ENCODE measurements at places on chromosomes 5 and 9. TPM values are rescaled to one million over a fixed set of nuclear protein-coding genes. Genes with fewer than 3 reads are reported as not detected.

AGGF1 gene
- total RNA-seq: 18.1 TPM

SLC36A2 gene
- total RNA-seq: not detected

CCL27 gene
- total RNA-seq: not detected

DNA sequence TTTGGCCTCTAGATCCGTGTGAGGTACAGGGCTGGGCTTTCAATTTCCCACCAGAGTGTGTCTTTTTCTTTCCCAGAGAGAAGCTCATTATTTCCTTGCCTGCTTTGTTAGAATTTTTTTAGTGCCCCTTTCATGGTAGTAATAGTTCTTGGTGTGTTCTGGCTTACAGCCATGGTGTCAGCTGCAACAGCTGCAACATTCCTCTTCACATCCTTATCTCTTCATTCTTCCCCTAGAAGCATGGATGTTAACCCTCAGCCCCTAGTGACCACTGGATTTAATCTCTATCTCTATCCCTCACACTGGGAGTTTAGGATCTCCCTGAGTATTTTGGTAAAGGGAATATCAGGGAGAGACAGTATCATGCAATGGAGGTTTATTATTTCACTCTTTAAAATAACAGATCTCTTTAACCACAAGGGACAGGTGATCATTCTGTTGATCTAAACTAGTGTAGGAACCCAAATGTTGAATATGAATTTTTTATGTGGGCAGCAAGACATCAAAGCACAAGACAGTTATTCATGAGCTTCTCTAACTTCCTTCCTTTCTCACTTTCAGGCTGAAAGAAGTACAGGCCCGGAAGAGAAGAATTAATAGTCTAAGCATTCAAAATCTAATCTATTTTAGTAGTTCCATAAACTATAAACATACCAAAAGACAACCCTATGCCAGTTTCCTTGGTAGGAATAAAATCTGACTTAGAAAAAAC lies 160.2 kb downstream of the FAM170A start:
- no peak for DNase-seq

All from endothelial cell (in vitro differentiated cells).